Neural cell (in vitro differentiated cells): ENCODE measurements at places on chromosomes 2 and 18. TPM values are rescaled to one million over a fixed set of nuclear protein-coding genes. Genes with fewer than 3 reads are reported as not detected.

The SNED1 gene
- 0.04 and 0.32 TPM in 2 replicates for polyA plus RNA-seq

The B3GNT7 gene
- 0.06 and 0.67 TPM in 2 replicates for polyA plus RNA-seq

The COL5A2 gene
- polyA plus RNA-seq: 3.6 and 6.6 TPM in 2 replicates

The NCKAP1 gene
- 124 and 127 TPM in 2 replicates for polyA plus RNA-seq

The CPLX4 gene
- polyA plus RNA-seq: not detected in 2 replicates

The PFN4 gene
- polyA plus RNA-seq: 1.3 TPM in 1 of 2 replicates, not detected in the other

The LAMA3 gene
- 2.2 and 3.4 TPM in 2 replicates for polyA plus RNA-seq

The SMCHD1 gene
- polyA plus RNA-seq: 48.8 and 49.4 TPM in 2 replicates

The RESP18 gene
- not detected in 2 replicates for polyA plus RNA-seq

The ATG16L1 gene
- polyA plus RNA-seq: 67.6 and 100 TPM in 2 replicates

The SMAD2 gene
- 55.6 and 64.7 TPM in 2 replicates for polyA plus RNA-seq

The TUBA4B gene
- polyA plus RNA-seq: not detected in 2 replicates

The IL36B gene
- not detected in 2 replicates for polyA plus RNA-seq

The PRADC1 gene
- 36.5 TPM in 2 replicates for polyA plus RNA-seq

The ALK gene
- polyA plus RNA-seq: 7.1 and 10.1 TPM in 2 replicates

The DSG1 gene
- not detected in 2 replicates for polyA plus RNA-seq

The ASXL3 gene
- polyA plus RNA-seq: 14.4 and 15.2 TPM in 2 replicates

The CRYGC gene
- polyA plus RNA-seq: not detected in 2 replicates

The SRSF7 gene
- polyA plus RNA-seq: 278 and 286 TPM in 2 replicates

The EN1 gene
- not detected in 2 replicates for polyA plus RNA-seq

The PARD3B gene
- 0.36 and 0.54 TPM in 2 replicates for polyA plus RNA-seq

The CD8B2 gene
- polyA plus RNA-seq: not detected in 2 replicates

The ALPG gene
- polyA plus RNA-seq: not detected in 2 replicates

The IL1R1 gene
- 0.40 TPM in 1 of 2 replicates, not detected in the other for polyA plus RNA-seq

The DNAJC5G gene
- not detected in 2 replicates for polyA plus RNA-seq

The KRTCAP3 gene
- polyA plus RNA-seq: 2.3 and 4.0 TPM in 2 replicates

The LRRTM1 gene
- polyA plus RNA-seq: 0.61 and 0.86 TPM in 2 replicates

The RAB17 gene
- 1.1 TPM in 1 of 2 replicates, not detected in the other for polyA plus RNA-seq

The ZAP70 gene
- 0.59 TPM in 1 of 2 replicates, not detected in the other for polyA plus RNA-seq

The LOXHD1 gene
- not detected in 2 replicates for polyA plus RNA-seq

The MYL1 gene
- not detected in 2 replicates for polyA plus RNA-seq

The FAM168B gene
- polyA plus RNA-seq: 154 and 162 TPM in 2 replicates

The SEMA4F gene
- polyA plus RNA-seq: 18.2 and 19.2 TPM in 2 replicates

The FAHD2B gene
- 17.3 and 23.8 TPM in 2 replicates for polyA plus RNA-seq

The KCNS3 gene
- 0.15 TPM in 1 of 2 replicates, not detected in the other for polyA plus RNA-seq

The REL gene
- 1.9 and 2.2 TPM in 2 replicates for polyA plus RNA-seq

The REG3A gene
- polyA plus RNA-seq: not detected in 2 replicates

The TAF1B gene
- 8.7 and 11.2 TPM in 2 replicates for polyA plus RNA-seq

The KCNE4 gene
- polyA plus RNA-seq: 0.32 TPM in 1 of 2 replicates, not detected in the other

The TLX2 gene
- polyA plus RNA-seq: not detected in 2 replicates

The TXNDC2 gene
- 0.41 TPM in 1 of 2 replicates, not detected in the other for polyA plus RNA-seq

The SCN7A gene
- 0.09 and 0.10 TPM in 2 replicates for polyA plus RNA-seq

The EFEMP1 gene
- polyA plus RNA-seq: 2.3 and 2.7 TPM in 2 replicates
